ENCODE measurements at places on chromosomes 12 and 14. TPM values are rescaled to one million over a fixed set of nuclear protein-coding genes. Genes with fewer than 3 reads are reported as not detected.

DNA sequence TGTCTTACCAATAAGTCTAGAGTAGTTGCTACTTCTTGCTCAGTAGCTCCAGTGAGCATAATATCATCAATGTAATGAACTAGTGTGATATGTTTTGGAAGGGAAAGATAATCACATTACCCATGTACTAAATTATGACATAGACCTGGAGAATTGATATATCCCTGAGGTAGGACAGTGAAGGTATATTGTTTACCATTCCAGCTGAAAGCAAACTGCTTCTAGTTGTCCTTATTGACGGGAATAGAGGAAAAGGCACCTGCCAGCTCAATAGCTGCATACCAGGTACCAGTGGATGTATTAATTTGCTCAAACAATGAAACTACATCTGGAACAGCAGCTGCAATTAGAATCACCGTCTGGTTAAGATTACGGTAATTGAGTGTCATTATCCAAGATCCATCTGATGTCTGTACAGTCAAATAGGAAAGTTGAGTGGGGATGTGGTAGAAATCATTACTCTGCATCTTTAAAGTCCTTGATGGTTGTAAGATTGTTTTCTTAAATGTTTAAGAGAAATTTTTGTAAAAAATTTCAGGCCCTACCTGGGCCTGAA is 100.0 kb upstream of the ARHGAP5 start:
- DNase-seq, result no peak

ACOT6 gene
- not detected for total RNA-seq

KRT7 gene
- 0.69 TPM for total RNA-seq

GRCh38 chr14:40123816-40124215 is 691.6 kb upstream of the FBXO33 start:
- no peak for DNase-seq

DNA sequence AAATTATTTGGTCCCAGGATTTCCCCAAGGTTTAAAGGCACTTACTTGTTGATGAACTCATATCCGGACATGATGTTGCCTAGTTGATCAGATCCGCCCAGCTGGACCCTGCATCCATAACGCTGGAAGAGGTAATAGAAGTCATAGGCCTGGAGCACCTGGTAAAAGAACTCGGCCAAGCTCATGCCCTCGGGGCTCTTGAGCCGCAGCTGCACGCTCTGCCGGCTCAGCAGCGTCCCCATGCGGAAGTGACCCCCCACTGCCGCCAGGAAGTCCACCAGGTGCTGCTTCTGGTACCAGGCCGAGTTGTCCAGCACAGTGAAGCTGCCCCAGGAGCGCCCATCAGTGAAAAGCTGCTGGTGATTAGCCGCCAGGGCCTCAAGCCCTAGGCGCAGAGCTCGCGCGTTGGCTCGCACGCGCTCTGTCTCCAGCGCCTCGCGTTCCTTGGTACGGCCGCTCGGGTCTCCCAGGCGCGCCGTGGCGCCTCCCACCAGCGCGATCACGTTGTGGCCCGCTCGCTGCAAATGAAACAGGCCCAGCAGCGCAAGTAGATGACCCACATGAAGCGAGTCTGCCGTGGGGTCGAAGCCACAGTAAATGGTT is 545 bp downstream of the YARS2 start:
- DNase-seq, result peak; percentile 71

KRT4 gene
- total RNA-seq, result not detected

SSPN gene
- 56.4 TPM for total RNA-seq

DNA sequence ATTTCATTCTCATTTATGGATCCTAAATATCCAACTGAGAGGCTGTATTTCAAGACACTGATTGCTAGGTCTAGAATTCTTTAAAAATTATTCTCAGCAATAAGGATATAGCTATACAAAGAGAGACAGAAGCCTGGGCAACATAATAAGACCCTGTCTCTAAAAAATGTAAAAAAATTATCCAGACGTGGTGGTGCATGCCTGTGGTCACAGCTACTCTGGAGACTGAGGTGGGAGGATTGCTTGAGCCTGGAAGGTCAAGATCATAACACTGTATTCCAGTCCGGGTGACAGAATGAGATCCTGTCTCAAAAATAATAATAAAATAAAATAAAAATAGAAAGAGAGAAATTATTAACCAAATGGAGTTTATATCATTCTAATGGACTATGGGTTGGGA is 20.6 kb upstream of the ARID2 start:
- DNase-seq, result no peak

GRCh38 chr12:41293011-41293410 is 104.9 kb downstream of the PDZRN4 start:
- DNase-seq, result no peak

DNA sequence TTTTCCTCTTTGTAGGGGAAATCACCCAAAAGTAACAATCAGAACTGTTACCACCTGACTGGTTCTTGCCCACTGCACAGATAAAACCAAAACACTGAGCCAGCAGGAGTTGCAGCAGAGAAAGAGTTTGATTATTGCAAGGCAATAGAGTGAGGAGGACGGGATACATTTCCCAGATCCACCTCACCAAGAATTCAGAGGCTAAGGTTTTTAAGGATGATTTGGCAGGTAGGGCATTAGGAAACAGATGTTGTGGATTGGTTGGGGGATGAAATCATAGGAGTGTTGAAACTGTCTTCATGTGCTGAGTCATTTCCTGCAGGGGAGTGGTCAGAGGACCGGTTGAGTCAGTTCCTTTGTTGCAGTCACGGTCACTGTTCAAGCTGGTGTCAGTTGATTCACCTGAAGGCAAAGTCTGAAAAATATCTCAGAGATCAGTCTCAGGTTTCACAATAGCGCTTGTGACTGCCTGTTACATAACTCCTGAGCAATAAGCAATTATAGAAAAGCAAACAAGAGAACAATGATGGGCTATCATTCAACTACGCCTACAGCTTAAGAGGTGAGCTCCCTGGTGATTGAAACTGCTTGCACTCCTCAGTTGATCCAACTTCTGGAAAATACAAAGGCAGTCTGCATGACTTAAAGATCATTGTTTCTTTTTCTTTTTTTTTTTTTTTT is 20.3 kb upstream of the AMN1 start:
- no peak for DNase-seq

GRCh38 chr12:68614105-68614679 is 3.5 kb downstream of the RAP1B start:
- no peak for DNase-seq

- no peak for DNase-seq
Observed at GRCh38 chr14:99345472-99345871, 73.5 kb upstream of the BCL11B start.

- peak; percentile 31 for DNase-seq
Observed at GRCh38 chr14:105447651-105448640, 26.7 kb upstream of the CRIP2 start.

DNA sequence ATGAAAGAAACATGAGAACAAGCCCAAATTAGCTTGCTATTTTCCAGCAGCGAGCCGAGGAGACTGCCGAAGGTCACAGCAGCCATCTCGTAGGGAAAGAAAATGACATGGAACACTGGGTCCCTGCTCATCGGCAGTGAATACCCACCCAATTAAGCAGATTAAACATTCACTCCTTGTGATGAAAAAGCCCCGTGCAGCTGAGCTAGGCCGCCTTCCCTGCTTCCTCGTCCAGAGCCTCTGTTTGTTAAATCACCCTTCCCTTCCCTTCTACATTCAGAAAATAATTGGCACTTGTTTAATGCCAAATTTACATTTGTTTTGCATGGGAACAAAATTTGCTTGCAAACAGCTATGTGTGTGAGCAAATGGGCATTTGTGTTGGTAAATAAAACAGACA is 342.5 kb downstream of the RMST start:
- no peak for DNase-seq

DNA sequence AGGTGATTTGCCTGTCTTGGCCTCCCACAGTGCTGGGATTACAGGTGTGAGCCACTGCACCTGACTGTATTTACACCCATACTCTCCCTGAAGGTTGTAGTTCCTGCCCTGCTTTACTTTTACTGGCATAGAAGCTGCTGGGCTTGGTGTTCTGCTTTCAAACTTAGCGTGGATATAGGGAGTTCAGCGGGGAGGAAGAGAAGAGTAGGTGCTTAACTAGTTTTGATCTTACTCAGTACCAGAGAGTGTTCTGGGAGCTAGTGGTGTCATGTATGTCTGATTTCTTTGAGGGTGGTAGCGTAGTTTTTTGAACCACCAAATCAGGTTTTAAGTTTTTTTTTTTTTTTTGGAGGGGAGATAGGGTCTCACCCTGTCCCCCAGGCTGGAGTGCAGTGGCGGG is 13.8 kb downstream of the RCOR1 start:
- no peak for DNase-seq

SMIM41 gene
- total RNA-seq, result not detected

DNA sequence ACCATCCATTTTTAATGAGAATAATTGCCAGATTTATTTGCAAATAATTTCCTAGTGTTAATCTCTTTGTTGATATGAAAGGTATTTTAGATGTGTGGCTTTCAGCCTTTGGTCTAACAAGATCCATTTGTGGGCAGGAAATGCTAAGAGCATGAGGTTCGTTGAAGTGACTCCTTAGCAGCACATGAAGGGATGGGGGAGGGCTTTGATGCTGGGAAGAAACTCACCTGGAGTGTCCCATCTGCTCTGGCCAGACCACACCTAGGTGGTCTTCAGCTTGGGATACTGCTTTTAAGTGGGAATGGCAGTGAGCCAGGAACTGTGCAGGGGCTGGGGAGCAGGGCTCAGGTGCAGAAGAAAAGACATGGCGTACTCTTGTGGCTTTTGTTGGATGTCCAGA is 13.6 kb downstream of the SFSWAP start:
- no peak for DNase-seq

- DNase-seq, result no peak
Observed at GRCh38 chr14:78758333-78758732, 588.2 kb downstream of the NRXN3 start.

GRCh38 chr12:28583701-28584261 is 393.5 kb downstream of the CCDC91 start:
- no peak for DNase-seq

All from left ventricle myocardium superior (tissue), 1 donor.